ENCODE measurements at places on chromosomes 1 and 21.
A peak's percentile ranks its signal among the peaks of the same experiment; 100 is the strongest.

- DNase-seq, result no peak
These were observed 264.8 kb downstream of the PTPRC start for GRCh38 chr1:198903621-198904020.

DNA sequence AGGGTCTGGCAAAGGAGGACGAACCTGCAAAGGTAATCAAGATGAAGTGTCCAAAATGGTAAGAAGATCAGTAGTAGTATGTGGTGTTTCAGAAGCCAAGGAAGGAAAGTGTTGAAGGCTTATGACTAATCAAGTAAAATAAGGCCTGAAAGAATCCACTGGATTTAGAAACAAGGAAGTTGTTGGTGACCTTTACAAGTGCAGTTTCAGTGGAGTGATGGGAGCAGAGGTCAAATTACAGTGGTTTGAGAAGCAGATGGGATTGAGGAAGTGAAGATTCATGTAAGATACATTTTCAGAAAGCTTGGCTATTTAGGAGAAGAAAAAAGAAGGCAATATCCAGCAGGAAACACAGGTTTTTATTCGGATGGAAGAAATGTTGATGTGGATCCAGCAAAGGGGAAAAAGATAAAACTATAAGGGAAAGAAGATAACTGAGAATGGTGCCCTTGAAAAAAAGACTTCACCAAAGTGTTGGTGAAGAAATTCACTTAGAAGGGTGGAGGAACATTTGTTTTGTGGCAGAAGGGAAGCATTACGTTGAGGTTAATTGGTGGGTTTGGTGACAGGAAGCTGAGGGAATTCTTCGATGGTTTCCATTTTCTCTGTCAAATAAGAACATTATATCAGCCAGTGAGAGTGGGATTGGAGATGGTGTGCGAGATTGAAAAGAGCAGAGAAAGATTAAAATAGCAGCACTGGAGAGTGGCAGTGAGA lies 2.1 kb downstream of the ARMH1 start:
- peak; percentile 87 for DNase-seq

GRCh38 chr1:94909486-94909885 lies 17.4 kb downstream of the CNN3 start:
- DNase-seq, result no peak

DNA sequence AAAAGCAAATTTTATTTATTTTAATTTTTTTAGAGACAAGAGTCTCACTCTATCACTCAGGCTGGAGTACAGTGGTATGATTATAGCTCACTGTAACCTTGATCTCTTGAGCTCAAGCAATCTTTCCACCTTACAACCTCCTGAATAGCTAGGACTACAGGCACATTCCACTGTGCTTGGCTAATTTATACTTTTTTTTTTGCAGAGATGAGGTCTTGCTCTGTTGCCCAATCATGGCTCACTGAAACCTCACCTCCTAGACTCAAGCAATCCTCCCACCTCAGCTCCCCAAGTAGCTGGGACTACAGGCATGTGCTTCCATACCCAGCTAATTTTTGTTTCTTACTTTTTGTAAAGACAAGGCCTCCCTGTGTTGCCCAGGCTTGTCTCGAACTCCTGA lies 49.5 kb downstream of the DR1 start:
- no peak for DNase-seq

DNA sequence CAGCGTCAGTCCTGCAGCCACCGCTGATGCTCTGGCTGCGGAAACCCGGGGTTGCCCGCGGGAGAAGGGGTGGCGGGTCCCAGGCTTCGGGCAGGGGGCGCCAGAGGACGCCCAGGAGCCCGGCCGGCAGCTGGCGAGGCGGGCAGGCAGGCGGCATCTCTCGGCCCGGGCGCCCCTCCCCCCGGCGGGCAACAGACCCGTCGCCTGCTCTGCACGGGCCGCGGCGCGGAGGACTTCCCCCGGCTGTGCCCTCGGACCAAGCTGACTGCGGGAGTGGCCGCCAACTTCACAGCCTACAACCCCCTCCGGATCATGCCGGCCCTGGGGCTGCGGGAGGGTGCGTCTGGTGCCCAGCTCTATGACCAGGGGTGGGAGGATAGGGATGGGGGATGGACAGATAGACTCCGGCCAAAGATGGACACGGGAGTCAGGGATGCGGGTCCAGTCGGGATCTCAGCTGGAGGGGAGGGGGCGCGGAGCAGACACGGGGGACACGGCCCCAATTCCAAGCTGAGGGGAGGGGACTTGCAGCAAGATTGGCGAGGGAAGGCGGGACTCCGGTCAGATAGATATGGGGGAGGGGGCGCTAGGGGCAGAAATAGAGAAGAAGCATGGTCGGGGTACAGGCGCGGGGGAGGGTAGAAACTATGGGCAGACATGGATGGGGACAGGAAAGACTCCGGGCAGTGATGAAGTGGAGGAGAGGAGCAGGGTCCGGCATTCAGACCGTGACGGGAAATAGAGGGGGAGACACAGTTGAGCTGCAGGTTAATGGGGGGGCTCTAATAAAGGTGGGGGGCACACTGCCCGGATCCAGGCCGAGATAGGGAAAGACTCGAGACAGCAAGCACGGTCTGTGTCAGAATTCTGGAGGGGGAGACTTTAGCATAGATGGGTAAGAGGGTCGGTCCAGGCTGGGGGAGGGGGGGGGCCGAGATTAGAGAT lies 1.1 kb downstream of the ADGRB2 start:
- peak; percentile 51 for DNase-seq
